ENCODE measurements at places on chromosomes 1 and 21. TPM values are rescaled to one million over a fixed set of nuclear protein-coding genes. Genes with fewer than 3 reads are reported as not detected.

The AUNIP gene
- polyA plus RNA-seq, result not detected

The SMIM1 gene
- 243 TPM for polyA plus RNA-seq

The AGBL4 gene
- 1.1 TPM for polyA plus RNA-seq

The SPATA21 gene
- polyA plus RNA-seq, result 0.23 TPM

The LAD1 gene
- polyA plus RNA-seq, result 5.0 TPM

The ZNF648 gene
- polyA plus RNA-seq, result not detected

The LCE5A gene
- not detected for polyA plus RNA-seq

The SGIP1 gene
- polyA plus RNA-seq, result 2.2 TPM

The PADI1 gene
- not detected for polyA plus RNA-seq

The S100A1 gene
- 2,571 TPM for polyA plus RNA-seq

The GJA9 gene
- 0.07 TPM for polyA plus RNA-seq

The LCE1C gene
- not detected for polyA plus RNA-seq

The KIF14 gene
- polyA plus RNA-seq, result 0.02 TPM

The B4GALT2 gene
- 29.3 TPM for polyA plus RNA-seq

The PROK1 gene
- polyA plus RNA-seq, result 2.6 TPM

The ESPN gene
- 0.23 TPM for polyA plus RNA-seq

The THEMIS2 gene
- 5.1 TPM for polyA plus RNA-seq

The FABP3 gene
- polyA plus RNA-seq, result 6,193 TPM

The MPZ gene
- polyA plus RNA-seq, result 23.2 TPM

The ALX3 gene
- 0.07 TPM for polyA plus RNA-seq

The RIPPLY3 gene
- not detected for polyA plus RNA-seq

The MAP1LC3C gene
- polyA plus RNA-seq, result 0.25 TPM

The NBPF20 gene
- 0.79 TPM for polyA plus RNA-seq

The PIGC gene
- polyA plus RNA-seq, result 20.6 TPM

The ZNF593OS gene
- polyA plus RNA-seq, result 0.18 TPM

The WDR4 gene
- polyA plus RNA-seq, result 3.7 TPM

The SLC25A24 gene
- 8.8 TPM for polyA plus RNA-seq

The ANKRD34A gene
- polyA plus RNA-seq, result 1.8 TPM

The RGS5 gene
- polyA plus RNA-seq, result 76.7 TPM

The CAPN9 gene
- 0.25 TPM for polyA plus RNA-seq

The SLC44A3 gene
- polyA plus RNA-seq, result 2.2 TPM

The S100A5 gene
- not detected for polyA plus RNA-seq

The KCNJ6 gene
- polyA plus RNA-seq, result not detected

The FOXO6 gene
- polyA plus RNA-seq, result 1.1 TPM

The PPM1J gene
- 6.4 TPM for polyA plus RNA-seq

The IFI44L gene
- 4.7 TPM for polyA plus RNA-seq
